ENCODE measurements at places on chromosomes 3 and 15.

DNA sequence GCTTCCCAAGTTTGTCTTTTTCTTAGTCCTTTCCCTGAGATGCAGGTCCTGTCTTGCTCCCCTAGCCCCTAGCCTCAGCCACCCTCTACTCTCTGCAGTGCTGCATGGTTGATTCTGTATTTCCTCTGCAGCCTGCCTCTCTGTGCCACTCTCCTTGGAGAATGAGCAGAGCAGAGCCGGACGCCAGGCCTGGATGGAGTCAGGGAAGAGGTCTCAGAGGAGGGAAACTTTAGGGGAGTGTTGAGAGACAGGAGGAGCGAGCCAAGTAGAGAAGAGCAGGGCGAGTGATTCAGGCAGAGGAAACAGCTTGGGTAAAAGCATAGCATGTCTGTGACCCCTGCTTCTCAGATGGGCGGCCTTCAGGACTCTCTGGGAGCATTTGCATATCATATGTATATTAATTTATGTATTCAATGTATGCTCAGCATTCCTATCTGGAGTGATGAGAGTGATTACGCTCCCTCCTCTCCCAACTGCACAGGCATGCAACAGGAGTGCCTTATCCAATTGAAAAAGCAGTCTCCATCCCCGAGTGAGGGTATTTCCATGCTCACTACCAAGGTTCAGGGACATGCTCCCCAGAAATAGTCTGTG, 166.7 kb downstream of the RORA start:
- no peak for DNase-seq

GRCh38 chr15:41797201-41797944, 23.1 kb downstream of the MAPKBP1 start:
- no peak for DNase-seq

DNA sequence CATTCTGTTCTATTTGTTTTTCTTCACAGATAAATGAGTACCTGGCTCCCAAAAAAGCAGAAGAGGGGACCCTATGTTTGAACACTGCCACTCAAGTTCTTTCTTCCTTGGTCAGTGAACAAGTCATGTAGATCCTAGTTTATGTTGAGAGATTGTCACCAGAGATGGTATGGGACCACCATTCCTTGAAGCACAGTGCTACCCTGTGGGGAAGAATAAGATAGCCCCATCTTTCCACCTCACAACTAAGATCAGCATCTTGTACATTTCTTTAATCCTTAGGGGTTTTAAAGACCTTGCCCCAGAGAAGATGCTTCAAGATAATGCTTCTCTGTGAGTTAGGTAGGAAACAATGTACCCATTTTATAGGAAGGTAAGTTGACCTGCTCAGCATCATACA, 233.5 kb upstream of the WNT5A start:
- DNase-seq = peak; percentile 2

DNA sequence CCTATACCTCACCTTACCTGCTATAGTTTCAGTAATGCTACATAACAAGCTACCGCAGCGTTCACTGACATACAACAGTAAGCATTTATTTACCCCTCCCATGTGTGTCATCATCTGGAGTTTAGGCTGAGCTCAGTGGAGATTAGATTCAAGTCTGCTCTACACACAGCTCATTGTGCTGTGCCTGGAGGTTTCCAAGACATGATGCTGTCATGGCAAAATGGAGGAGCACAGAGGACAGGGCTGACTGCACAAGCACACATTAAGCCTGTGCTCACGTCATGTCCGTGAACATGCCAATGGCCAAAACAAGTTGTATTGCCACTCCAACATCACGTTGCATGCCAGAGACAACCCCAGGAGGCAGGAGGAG, 333.8 kb upstream of the TRIM42 start:
- DNase-seq = peak; percentile 62

DNA sequence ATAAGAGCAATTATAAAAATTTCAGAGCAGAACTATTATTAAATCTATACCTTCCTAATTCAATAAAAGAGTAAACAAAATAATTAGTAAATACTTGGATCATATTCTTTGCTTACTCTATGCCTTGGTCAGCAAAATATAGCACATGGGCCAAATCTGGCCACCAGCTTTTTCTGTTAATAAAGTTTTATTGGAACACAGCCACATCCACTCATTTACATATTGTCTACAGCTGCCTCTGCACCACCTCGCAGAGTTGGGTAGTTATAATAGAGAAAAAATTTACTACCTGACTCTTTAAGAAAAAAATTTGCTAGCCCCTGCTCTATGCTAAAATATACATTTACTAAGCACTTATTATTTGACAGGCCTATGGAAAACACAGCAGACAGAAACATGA, 32.2 kb upstream of the GANC start:
- DNase-seq = no peak

DNA sequence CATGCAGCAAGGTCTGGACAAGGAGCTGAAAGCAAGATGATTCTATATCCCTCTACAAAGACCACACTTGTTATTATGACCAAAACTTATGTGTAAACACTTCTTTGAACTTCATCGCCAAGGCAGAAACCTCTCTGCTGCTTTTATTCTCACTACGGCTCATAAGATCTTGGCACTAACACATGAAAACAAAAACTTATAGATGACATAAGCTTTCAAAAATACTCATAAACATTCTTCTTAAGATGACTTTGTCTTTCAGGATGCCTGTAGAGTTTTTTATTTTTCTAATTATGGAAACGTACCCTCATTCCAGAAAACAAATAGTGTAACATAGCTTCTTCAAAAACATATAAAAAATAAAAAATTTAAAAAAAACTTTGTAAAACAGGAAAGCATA, 12.5 kb upstream of the C15orf61 start:
- DNase-seq = no peak

DNA sequence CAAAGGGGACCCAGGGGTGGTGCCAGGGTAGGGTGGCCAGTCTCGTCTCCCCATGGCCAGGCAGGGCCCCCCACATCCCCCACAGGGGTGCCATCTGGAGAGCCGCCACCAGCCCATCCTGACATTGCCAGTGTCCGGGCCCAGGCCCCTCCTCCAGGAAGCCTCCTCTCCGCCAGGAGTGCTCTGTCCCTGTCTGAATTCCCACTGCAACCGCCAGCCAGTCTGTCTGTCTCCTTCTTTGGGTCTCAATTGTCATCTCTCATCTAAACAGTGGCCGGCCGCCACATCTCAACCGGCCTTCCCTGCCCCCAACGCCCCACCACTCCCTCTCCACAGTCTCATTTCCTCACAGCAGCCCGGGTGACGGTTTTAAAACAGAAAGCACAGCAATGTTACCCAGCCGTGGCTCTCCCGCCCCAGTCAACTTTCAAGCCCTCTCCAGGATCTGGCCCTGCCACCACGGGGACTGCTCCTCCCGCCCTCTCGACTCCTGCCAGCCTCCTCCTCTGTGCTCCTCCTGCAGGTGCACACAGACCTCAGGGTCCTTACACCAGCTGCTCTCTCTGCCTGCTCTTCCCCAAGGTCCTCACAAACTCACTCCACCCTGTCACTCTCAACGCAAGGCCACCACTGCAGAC, 57.0 kb downstream of the IQSEC1 start:
- no peak for DNase-seq

DNA sequence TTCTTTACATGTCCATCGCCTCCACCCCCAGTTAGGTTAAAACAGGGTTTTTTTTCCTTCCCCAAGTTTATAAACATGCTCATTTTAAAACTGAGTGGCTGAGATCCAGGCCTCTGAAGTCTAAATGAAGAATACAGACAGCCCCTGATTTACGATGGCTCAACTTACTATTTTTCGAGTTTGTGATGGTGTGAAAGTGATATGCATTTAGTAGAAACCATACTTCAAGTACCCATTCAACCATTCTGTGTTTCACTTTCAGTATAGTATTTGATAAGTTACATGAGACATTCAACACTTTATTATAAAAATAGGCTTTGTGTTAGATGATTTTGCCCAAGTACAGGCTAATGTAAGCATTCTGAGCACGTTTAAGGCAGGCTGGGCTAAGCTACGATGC, 30.5 kb upstream of the GNB5 start:
- DNase-seq = no peak

GRCh38 chr15:44315126-44315525, 26.6 kb downstream of the GOLM2 start:
- no peak for DNase-seq

DNA sequence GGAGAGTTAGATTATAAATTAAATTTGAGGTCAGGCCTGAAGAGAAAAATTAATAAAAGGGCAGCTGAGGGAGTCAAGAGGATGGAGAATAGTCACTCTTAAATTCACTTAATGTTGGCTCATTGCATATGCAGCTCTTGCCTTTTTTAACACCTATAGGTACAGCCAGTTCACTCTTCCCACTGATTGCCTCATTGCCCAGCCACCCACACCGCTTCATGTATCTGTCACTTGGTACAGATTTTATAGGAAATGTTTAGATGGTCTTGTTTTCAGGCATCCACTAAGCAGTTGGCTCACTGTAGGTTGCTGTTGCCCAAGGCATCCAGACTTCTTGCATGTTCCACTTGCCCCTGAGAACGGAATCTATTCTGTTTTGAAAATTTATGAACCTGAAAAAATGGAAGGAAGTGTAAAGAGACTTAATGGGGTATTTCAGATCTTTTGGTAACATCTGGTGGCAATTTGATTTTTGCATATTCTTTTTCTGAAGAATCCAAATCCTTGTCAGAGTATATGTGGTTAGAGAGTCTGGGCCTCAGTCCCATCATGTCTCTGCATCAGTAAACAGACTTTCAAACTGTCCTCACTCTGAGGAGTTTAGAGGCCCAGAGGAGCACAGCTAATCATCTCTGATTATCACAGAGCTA, 151.9 kb downstream of the RBPMS2 start:
- DNase-seq = no peak

GRCh38 chr3:33385423-33385822, 54.8 kb downstream of the UBP1 start:
- DNase-seq = no peak

- no peak for DNase-seq
These were observed 82.7 kb downstream of the IGF1R start for GRCh38 chr15:98730860-98731711.

GRCh38 chr3:103730744-103731143, 1295.9 kb downstream of the ZPLD1 start:
- no peak for DNase-seq

DNA sequence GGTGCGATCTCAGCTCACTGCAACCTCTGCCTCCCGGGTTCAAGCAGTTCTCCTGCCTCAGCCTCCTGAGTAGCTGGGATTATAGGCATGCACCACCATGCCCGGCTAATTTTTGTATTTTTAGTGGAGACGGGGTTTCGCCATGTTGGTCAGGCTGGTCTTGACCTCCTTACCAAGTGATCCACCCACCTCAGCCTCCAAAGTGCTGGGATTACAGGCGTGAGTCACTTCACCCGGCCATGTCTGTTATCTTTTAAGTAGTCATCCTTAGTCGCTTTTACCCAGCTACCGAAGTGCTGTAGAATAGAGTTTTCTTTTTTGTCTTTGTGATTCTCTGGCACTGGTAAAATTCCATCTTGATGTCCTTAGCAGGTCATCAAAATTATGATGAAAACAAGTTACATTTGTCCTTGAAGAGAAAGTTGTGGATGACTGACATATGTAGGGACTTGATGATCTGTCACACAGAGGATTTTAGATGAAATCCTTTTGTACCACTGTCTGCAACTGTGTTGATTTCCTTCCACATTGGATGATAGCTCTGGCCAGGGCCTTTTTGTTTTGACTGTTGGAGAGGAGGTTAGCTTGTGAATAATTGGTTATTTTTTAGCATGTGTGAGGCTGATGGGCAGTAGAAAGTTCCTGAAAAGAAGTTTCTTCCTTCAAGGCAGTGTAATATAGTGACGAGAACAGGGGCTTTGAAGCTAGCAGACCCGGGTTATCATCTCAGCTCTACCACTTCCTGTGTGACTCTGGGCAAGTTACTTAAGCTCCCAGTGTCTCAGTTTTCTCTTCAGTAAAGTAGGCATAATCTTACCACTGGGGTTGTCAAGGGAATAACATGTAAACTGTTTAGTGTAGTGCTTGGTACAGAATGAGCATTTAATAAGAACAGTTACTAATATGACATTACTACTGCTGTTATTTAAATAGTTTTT, 18.8 kb downstream of the ATG7 start:
- DNase-seq = no peak

- DNase-seq = peak; percentile 1
These were observed 762.2 kb upstream of the ALCAM start for GRCh38 chr3:104604326-104605010.

DNA sequence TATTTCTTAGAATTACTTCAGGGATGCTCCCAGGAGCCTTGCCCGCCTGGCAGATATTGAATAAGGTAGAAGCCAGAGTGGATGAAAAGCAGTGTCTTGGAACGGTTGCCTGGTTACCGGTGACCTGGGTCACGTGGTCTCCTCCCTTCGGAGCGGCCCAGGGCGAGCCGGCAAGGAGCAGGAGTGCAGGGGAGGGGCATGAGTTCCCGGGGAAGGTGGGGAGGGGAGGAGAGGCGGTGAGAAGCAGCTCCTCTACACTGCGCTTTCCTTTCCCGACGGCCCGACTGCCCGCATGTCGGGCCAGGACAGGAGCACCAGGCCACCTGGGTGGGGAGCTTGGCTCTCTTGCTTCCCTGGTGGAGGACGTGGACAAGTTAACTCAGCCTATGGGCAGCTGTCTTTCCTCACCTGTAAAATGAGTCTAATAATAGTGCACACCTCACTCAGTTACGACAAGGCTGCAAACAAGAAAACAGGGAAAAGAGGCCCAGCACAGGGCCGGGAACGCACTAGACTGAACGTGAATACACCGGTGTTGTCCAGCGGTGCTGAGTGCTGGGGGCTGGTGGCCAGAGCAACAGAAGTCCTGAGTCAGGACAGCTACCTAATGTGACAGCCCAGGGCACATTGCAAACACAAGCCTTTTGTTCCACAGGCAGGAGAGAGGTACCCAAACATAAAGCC, 198.3 kb downstream of the ADAMTS9 start:
- DNase-seq = no peak

- DNase-seq = no peak
These were observed 113.8 kb upstream of the EPHA6 start for GRCh38 chr3:96700322-96701315.

DNA sequence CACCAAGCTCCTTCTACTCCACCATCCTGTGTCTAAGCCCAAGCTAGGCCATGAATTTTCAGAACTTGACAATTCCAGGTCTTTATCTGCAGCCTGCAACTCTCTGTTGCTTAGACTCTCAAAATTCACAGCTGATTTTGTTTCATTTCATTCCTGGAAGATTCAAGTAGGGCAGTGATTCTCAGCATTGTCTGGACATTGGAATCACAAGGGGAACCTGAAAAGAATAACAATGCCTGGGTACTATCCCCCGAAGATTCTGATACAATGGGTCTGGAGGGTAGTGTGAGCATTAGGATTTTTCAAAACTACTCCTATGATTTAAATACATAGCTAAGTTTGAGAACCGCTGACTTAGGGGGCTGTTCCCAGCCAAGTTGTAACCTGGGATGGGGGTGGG, 534.7 kb upstream of the IL12A start:
- no peak for DNase-seq

- DNase-seq = peak; percentile 21
These were observed 90.7 kb downstream of the IGF2BP2 start for GRCh38 chr3:185733980-185734724.
